ENCODE measurements at places on chromosomes 2 and 18.

DNA sequence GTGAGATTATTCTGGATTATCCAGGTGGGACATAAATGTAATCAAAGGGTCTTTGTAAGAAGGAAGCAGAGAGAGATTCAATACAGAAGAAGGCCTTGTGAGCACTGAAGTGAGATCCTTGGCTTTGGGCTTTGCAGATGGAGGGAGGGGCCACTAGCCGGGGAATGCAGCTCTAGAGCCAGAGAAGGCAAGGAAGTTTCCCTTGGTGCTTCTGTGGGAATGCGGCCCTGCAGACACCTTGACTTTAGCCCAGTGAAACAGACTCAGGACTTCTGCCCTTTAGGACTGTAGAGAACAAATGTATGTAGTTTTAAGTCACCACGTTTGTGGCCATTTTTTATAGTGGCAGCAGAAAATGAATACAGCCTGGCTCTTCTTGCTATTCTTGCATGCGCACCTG lies 8.1 kb downstream of the NEU2 start:
- DNase-seq: no peak

DNA sequence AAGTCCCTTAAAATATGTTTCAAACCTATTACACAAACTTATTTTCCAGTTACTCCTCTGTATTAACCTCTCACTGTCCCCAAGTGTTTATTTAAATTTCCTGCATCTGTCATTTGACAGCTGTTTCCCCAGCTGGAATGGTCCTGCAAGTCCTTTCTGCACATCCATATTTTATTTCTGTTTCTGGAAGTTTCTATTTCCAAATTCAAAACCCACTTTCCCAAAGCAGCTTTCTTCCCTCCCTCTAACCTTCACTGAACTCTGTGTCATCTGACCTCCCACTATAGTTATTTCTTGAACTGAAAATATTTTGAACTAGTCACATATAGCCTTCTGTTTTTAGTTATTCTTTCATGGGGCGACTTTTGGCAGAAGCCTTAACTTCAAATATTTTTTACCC lies 459.4 kb upstream of the MC4R start:
- DNase-seq: no peak

DNA sequence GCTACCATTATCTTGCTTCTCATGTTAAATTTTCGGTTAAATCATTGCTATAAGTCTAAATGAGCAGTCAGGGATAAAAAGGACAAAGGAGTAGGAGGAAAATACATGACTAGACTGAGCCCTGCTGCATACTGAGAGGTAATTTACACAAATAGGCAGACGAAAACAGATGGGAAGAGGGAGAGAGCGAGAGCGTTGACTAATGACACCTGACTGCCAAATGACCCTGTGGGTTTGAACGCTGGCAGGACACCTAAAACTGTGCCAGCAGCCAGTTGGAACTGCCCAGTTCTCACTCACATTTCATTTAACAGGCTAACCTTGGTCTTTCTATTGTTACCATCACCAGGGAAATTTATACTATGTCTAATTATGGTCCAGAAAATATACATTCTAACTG lies 978.2 kb downstream of the CPS1 start:
- peak; percentile 7 for DNase-seq

GRCh38 chr18:58576638-58577251 lies 52.1 kb downstream of the ALPK2 start:
- DNase-seq: no peak

GRCh38 chr2:20164734-20165478 lies 60.0 kb downstream of the SDC1 start:
- no peak for DNase-seq

- peak; percentile 29 for DNase-seq
Measured at GRCh38 chr2:175414882-175415487, 233.5 kb upstream of the ATP5MC3 start.

GRCh38 chr2:135773319-135773718 lies 31.7 kb downstream of the UBXN4 start:
- DNase-seq: no peak

- DNase-seq: no peak
Measured at GRCh38 chr2:203781151-203781550, 74.7 kb downstream of the CD28 start.

- no peak for DNase-seq
Measured at GRCh38 chr18:53799134-53799533, 425.3 kb downstream of the MBD2 start.

- no peak for DNase-seq
Measured at GRCh38 chr2:86482034-86482433, 40.9 kb downstream of the KDM3A start.
